Central memory CD4-positive, alpha-beta T cell (primary cell): ENCODE measurements at places on chromosomes 12 and 14.

DNA sequence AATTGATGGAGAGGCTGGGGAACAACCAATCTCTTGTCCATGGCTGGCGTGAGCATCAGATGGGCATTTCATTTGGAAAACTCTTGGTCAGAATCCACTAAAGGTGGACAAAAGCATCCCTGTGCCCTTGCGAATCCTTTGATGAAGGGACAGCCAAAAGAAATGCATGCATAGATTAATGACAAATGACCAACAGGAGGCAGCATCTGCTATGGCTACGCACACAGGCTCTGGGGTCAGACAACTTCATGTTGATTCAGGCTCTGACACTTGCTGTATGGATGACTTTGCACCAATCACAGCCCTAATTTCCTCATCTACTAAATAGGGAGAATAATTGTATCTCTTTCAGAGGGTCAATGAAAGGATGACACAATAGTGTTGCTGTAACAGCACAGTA is 117.5 kb downstream of the ASCL4 start:
- no peak for DNase-seq

GRCh38 chr14:55838529-55839052 is 258.6 kb downstream of the KTN1 start:
- no peak for DNase-seq

GRCh38 chr14:53942970-53943750 is 13.5 kb downstream of the BMP4 start:
- no peak for DNase-seq

GRCh38 chr12:10186299-10186698 is 7.5 kb downstream of the TMEM52B start:
- DNase-seq = no peak

- DNase-seq = no peak
Observed at GRCh38 chr12:3365463-3366411, 125.3 kb upstream of the PRMT8 start.

- DNase-seq = no peak
Observed at GRCh38 chr12:15629761-15630160, 159.4 kb downstream of the EPS8 start.

DNA sequence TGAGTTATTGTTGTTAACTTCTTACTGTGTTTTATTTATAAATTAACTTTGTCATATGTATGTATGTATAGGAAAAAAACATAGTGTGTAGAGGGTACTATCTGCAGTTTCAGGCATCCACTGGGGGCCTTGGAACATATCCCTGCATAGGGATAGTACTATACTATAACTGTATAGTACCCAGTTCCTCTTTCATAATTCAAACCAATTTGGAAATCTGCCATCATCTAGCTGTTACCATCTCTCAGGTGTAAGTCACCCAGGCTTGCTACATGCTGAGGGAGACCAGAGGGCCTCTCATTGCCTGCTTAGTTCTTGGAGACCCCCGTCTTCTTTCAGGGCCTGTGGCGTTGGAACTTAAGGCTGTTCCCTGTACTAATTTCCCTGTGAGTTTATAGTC is 12.9 kb upstream of the DCD start:
- no peak for DNase-seq

- DNase-seq = no peak
Observed at GRCh38 chr14:93240678-93241000, 33.6 kb downstream of the UBR7 start.

DNA sequence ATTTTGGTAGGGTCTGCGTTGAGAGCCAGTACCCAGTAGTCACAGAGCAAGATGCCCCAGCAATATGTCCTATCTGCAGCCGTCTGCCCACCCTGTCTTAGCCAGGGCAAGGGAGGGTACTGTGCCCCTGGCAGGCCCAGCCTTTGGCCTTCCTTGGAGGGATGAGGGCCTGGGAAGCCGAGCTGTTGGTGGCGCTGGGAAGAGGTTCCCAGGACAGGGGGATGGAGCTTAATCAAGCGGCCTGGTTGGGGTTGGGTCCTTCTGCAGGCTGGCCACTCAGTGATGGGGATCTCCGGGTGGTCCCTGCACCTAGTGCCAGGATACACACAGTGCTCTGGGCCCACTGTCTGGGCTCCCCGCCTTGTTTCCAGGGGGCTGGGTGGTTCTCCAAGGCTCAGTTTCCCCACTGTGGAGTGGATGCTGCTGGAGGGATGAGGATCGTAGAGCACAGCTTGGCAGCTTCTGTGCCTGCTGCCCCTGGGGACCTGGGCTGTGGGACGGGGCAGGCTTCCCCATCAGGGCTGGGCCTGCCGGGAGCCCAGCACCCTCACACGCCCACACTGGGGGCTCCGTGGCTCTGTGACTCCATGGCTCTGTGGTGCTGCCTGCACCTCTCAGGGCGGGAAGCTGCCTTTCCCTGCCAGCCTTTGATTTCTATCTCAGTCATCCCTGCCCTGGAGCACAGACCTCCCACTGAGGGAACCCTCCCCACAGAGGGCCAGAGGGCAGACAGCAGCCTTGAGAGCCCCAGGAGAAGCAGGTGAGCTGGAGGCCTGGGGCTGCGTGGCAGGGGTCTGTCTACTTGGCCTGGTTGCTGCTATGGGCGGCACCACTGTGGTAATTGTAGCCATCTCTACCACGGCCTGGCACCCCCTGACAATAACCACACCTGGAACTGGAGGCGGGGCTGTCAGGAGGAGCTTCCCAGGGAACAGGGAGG is 357.0 kb downstream of the TMEM121 start:
- DNase-seq = no peak

GRCh38 chr14:54567639-54568561 is 972 bp downstream of the SAMD4A start:
- DNase-seq = peak; percentile 50

GRCh38 chr14:50594577-50595316 is 34.8 kb downstream of the ATL1 start:
- no peak for DNase-seq

- no peak for DNase-seq
Observed at GRCh38 chr14:67973436-67973835, 153.9 kb downstream of the RAD51B start.

DNA sequence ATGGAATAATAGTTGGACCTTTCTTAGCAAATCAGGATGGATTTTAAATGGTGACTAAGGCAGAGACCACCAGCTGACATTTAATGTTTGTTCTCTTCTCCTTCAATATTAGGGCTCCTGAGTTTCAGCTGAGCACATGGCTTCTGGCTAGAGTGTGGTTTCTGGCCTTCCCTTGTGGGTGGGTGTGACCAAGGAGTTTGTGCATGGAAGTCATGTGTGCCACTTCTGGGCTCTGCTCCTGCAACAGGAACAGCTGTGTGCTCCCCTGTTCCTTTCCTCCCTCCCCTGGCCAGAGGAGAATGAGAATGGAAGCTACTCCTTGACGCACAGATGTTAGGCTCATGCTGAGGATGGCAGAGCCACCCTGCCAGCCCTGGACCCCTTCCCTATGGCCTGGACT is 44.2 kb downstream of the CCDC175 start:
- no peak for DNase-seq

DNA sequence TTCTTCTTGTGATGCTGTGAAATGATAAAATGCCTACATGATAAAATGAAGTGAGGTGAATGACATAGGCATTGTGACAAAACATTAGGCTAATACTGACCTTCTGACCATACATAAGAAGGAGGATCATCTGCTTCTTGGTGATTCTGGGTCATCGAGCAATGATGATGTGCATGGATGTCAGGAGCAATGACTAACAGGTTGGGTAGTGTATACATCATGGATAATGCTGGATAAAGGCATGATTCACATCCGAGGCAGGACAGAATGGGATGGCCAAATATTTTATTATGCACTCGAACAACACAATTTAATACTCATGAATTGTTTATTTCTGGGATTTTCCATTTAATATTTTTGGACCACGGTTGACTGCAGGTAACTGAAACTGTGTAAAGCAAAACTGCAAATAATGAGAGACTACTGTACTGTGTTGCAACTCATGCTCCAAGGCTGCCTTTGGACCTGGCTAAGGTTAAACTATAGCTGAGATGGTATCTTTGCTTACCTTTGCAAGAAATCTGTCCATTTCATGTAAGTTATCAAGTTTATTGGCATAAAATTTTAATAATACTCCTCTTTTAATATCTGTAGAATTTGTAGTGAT is 7.6 kb upstream of the SLC25A21 start:
- DNase-seq = no peak

- no peak for DNase-seq
Observed at GRCh38 chr12:132669166-132669879, 17.8 kb downstream of the POLE start.

DNA sequence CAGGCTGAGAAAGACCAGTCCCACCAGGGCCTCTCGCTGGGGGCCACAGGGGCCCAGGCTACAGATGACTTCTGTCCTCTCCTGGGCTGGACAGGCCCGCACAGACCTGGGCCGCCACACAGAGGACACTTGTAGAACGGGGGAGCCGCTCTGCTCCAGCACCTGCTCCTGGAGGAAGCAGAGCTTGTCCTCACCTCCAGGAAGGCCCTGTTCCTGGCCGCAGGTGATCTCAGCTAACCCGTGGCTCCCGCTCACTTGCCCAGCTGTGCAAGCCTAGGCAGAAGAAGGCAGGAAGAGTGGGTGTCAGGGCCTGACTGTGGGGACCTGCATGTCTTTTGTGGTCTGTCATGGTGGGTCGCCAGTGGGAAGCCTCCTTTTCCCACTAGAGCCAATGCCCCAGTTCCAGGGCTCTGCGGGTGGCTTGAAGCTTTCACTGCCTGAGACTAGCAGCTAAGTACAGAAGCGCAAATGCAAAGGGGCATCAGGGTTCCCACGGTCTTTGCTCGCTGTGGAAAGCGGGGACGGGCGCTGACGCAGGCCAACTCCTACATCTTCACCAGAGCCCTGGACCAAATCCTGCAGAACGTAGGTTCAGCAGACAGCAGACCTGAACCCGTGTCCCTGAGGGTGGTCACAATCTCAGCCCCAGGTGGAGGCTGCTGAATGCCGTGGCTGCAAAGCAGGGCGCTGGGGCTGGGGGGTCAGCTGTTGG is 8.8 kb upstream of the CEP170B start:
- DNase-seq = no peak

- DNase-seq = no peak
Observed at GRCh38 chr14:56751471-56751870, 58.8 kb downstream of the OTX2 start.
